ENCODE measurements at places on chromosomes 3 and 15.

DNA sequence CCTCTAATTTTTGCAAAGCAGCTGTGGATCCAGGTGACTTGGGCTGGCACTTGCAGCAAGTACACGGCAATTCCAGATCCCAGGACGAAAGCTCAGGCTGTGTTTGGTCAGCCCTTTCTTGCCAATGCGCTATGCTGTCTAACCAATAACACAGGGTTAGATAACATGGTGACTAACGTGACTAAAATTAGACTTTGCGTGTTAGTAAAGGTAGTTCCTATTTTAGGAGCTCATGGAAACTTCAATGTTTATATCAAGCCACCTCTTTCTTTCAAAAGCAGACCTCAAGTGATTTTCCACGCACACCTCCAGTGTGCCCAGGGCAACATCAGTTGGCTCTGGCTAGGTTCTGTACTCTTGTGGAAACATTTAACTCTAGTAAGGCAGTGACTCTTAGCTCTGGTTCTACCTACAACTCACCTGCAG is 32.5 kb downstream of the CDCP1 start:
- no peak for DNase-seq

DNA sequence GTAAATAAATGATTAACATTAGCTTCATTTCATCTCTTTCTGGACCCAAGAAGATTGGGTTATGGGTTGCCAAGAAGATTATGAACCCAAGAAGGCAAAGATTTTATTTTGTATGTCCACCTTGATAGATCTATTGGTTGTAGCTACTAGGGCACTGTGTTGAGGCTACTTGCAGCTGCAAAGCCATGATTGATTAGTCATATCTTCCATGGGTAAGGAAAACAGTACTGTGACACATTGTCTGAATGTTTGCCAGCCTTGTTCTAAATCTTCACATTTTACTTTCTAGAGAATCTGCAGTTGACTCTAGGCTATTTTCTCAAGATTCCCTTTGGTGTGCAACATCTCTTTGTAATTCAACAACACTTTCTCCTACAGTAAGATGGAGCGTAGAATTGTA is 229.2 kb upstream of the KCNH8 start:
- DNase-seq, result no peak

- DNase-seq, result no peak
These were observed 6.8 kb downstream of the GCNT3 start for GRCh38 chr15:59618406-59618805.

DNA sequence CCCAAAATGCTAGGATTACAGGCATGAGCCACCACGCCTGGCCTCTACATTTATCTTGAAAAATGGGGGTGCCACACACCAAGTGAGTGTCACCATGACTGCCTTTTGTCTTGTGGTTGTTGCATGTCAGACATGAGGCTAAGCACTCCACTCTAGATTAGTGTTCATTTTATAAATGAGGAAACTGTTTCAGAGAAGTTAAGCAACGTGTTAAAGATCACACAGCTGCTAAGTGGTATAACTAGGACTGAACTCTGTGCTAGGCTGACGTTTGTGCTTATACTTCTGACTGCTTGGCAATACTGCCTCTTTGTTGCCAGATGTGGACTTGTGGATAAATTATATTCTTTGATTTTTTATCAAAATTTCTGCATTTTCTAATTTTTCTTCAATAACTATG is 50.8 kb upstream of the SMAD6 start:
- no peak for DNase-seq

- DNase-seq, result no peak
These were observed 21.4 kb downstream of the STAG1 start for GRCh38 chr3:136730595-136731273.

GRCh38 chr3:66502245-66502874 is 1.5 kb upstream of the LRIG1 start:
- DNase-seq, result no peak

GRCh38 chr3:120147072-120147871 is 53.0 kb upstream of the GSK3B start:
- peak; percentile 58 for DNase-seq

DNA sequence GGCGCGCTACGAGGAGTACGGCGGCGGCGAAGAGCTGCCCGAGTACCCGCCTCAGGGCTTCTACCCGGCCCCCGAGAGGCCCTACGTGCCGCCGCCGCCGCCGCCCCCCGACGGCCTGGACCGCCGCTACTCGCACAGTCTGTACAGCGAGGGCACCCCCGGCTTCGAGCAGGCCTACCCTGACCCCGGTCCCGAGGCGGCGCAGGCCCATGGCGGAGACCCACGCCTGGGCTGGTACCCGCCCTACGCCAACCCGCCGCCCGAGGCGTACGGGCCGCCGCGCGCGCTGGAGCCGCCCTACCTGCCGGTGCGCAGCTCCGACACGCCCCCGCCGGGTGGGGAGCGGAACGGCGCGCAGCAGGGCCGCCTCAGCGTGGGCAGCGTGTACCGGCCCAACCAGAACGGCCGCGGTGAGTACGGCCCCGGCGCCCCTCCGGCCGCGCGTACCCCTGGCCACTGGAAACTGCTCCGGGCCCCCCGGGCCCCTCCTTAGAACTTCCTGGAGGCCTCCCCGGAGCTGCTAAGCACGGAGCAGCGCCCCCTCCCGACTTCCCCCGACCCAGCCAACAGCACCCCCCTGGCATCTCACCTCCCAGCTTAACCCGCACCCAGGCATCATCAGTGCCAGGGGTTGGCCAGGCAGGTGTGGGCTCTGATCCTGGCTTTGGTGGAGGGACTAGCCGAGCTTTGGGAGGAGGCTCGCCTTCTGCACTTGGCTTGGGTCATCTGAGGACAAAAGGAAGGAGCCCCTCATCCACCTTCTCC is 1.4 kb downstream of the LOXL1 start:
- peak; percentile 64 for DNase-seq

GRCh38 chr15:69546182-69546581 is 93.6 kb downstream of the RPLP1 start:
- DNase-seq, result no peak

- no peak for DNase-seq
These were observed 424.6 kb upstream of the GBE1 start for GRCh38 chr3:82186017-82186416.

DNA sequence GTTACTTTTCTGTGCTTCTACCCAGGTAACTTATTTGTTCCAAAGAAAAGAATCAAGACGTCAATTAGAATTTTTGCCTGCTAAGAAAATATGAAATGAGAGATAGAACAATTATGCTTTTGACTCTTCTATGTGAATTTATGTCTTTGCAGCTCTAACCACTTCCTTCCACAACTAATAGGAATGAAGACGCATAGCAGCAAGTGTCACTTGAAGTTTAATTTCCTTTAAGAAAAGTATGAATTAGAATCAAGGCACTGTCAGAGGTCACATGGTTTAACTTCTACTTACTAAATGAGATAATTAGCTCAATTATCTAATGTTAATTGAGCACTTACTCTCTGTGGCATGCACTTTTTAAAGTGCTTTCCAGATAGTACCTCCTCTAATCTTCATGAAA is 3.3 kb downstream of the WDR49 start:
- DNase-seq, result no peak

DNA sequence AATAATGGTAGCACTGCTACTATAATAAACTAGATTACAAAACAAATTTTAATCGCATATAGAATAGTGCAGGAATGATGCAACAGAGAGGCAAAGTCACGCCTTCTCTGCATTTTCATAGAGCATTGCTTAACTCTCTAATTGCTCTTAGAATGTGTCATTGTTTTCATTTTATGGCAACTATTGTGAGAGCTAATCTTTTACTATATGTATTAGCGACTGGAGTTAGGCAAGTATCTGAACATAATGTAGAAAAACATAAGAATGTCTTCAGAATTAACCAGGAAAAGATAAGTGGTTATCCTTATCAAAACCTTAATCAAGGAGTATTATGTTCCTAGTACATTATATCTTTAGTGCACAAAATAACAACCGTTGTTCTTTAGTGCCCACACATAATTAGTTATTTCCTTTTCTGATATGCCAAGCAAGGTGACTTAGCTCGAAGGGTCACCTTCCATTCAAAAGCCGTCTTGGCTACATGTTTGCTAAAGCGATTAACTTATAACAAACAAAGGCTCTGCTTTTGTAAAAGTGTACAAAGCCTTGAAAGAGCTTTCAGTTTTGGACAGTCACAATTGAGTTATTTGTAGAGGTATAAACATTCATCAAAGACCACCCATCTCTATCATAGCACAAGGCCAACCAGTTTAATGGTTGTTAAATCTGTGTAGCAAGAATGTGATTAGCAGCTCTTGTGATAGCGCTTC is 1328.9 kb downstream of the ROBO2 start:
- no peak for DNase-seq

DNA sequence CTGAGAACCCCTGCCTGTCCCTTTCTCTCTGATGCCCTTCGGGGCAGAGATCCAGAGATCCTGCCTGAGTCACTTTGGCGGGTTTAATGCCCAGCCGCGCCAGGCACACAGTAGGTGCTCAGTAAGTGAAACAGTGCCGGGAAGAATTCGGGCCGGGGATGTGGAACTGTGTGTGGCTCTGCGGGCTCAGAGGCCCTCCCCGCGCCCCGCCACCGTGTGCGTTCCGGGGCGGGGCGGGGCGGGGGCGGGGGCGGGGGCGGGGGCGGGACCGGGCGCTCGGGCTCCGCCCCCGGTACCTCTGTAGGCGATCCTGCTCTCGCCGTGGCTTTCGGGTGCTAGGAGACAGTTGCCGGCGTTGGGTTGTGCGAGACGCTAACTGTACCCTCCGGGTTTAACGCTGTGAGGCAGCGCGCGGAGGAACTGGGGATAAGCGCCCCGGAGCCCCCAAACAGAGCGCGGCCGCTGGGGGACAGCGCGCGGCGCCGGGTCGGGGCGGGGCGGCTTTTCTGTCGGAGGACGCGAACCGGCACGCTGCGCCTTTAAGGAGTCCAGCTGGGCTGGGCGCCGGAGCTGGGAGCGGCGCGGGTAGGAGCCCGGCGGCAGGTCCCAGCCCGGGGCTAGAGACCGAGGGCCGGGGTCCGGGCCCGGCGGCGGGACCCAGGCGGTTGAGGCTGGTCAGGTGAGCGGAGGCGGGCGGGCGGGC is at the start of gene ABHD6:
Gene ABHD6, plus strand, starts transcription at position 555 of the 703 bp plus-strand sequence. CDS start 18,795 bp downstream, outside the sequence.
- peak; percentile 76 for DNase-seq

GRCh38 chr3:113166357-113166718 is 45.0 kb upstream of the BOC start:
- DNase-seq, result no peak

DNA sequence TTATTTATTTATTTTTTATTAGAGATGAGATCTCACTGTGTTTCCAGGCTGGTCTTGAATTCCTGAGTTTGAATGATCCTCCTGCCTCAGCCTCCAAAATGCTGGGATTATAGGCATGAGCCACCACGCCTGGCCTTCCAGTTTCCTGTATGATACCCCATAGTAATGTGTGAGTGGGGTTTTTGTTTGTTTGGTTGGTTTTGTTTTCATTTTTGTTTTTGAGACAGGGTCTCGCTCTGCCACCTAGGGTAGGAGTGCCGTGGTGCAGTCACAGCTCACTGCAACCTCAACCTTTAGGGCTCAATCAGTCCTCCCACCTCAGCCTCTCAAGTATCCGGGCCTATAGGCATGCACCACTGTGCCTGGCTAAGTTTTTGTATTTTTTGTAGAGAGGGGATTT is 30.9 kb downstream of the GOLM2 start:
- peak; percentile 23 for DNase-seq

DNA sequence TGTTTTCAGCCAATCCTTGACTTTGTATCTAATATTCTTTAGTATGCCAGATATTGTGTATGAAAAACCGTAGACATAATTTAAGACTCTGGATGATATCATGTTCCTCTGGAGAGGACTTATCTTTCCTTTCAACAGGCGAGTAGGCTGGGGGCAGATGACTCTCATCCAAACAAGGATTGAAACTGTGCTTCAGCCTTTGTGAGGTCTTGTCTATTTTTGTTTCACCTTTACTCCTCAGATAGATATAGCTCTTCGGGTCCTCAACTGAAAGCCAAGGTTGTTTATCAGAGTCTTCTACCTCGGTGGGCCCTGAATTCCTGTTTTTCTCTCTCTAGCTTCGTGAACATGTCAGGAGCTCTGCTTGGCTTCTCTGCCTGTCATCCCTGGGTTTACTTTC is 66.0 kb downstream of the C3orf20 start:
- DNase-seq, result no peak

DNA sequence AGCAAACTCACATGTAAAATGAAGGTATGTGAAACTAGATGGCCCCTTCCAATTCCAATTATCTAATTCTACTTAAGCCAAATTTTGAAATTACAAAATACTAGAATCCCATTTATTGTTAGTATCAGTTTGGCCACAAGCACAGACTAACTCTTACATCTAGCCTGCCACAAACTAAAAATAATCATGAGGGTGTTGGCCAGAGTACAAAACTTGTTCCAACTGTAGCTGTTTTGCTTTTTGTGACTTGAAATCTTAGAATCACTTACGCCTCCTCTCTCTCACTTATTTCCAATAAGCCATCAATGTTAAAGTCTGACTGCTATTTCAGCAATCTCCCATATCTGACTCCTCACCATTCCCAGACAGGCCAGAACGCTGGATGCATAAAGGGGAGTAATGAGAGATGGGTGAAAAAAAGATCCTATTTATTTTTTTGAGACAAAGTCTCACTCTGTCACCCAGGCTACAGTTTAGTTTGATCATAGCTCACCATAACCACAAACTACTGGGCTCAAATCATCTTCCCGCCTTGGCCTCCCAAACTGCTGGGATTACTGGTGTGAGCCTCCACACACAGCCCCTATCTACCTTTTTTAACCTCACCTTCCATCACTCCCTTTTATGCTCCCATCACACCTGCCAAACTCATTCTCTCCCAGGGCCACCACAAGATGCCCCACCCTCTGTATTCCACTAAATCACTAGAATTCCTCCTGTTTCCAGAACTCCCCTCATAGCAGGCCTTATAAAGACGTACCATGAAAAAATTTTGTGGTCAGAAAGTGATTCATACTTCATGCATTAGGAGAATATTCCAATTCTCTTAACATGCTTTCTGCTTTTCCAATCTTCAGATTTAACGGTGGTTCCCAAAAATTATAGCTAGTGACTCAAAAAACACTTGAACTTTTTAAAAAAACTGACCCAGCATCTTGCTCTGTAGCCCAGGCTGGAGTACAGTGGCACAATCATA is 36.5 kb downstream of the ATOSA start:
- no peak for DNase-seq

DNA sequence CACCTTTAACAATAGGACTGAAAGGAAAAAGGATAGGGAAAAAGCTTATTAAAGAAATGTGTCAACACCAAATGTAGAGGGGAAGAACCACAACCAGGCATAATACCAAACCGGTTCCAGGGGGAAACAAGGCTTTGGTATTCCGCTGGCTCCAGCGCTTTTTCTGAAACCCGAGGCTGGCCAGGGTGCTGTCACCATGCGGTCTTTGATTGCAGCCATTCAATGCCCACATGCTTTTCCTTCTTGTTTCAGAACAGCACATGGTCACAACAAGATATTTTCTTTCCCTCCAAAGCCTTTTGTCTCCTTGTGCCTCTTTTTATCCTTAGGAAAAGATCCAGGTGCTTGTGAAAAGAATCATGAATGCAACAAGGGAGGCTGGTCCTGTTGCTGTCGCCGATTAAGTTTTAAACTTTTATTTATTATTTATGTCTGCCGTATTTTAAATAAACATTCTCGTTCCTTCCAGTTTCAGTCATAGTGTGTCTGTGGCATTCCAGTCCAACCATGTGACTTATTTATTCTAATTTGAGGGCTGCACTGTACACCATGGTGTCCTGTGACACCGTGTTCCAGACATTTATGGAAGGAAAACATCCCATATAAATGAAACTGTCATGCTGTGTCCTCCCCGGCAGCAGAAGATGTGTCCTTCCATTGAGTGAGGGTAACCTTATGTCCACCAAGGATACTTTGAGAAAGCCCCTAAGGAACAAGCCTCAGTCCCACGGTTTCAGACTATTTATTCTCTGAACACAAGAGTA is 41.1 kb downstream of the CCK start:
- DNase-seq, result no peak
